ENCODE measurements at places on chromosomes 1 and 21. TPM values are rescaled to one million over a fixed set of nuclear protein-coding genes. Genes with fewer than 3 reads are reported as not detected.

DNA sequence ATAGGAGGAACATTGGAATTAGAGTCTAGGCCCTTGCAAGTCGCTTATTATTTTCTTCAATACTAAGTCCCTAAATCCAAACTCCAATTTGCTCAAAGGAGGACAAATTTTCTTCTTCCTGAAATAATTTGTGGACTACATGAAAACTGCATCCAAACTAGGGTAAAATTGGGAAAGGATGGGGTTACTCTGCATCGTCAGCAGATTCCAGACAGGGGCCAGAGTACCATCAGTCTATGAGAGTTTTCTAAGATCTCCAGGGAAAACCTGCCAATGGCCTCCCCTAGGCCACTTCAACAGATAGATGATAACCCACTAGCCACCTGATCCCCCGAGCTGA, 508 bp downstream of the HEYL start:
- DNase-seq, result no peak

DNA sequence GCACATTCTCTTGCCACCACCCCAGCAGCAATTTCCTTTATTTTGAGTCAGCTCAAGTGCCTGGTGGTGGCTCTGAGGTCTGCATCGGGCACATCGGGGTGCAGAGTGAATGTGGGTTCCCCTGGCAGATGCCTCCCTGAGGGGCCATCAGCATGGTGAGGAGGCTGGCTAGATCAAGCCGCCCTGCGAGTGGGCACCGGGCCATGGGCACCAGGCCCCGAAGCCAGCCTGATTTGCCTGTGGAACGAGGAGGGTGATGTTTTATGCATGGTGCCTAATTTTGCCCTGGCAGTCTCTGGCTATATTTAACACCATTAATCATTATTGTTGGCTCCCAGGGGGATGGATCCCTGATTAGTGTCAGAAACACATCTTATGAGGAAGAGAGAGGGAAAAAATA, 36.3 kb downstream of the ACTL8 start:
- DNase-seq, result no peak

- no peak for DNase-seq
Observed at GRCh38 chr1:227951624-227952373, 4.1 kb upstream of the WNT9A start.

The THRAP3 gene
- 80.3 TPM for polyA plus RNA-seq

- DNase-seq, result peak; percentile 83
Observed at GRCh38 chr1:2204415-2205190, 10.0 kb upstream of the FAAP20 start.

- DNase-seq, result no peak
Observed at GRCh38 chr21:40706176-40706575, 140.8 kb downstream of the DSCAM start.

GRCh38 chr21:38950435-38951094, 144.8 kb downstream of the ETS2 start:
- no peak for DNase-seq

The SPRR2B gene
- polyA plus RNA-seq, result not detected

DNA sequence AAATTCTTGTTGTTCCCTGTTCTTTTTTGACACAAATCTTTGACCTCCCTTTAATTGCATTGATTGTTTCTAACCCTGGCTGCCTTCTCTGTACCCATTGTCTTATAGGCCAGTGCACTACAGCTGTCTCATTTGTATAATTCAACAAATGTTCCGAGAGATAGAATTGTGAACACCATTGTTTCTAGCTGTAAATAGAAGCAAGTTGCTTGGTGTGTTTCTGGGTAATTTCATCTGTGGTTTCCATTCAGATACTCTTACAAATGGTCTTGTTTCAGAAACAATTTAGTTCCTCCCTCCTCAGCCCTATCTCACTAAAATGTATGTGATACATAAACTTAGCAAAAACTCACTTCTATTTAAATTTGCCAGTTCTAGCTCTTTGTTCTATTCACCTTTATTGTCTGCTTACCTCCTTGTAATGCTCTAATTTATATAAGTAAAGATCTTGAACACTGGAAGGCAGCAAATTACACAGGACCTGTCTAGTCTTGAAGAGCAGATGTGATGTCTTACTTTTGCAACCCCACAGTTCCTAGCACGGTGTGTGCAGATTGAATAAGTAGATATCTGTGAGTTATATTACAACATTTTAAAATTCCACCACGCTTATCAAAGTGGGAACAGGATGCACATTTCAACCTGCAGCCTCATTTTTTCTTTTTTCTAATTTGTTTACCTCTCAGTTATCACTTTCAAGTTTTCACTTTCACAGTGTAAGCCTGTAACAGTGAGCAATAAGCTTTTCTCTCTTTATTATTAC, 515.6 kb upstream of the ZP4 start:
- no peak for DNase-seq

The OR2T2 gene
- not detected for polyA plus RNA-seq

DNA sequence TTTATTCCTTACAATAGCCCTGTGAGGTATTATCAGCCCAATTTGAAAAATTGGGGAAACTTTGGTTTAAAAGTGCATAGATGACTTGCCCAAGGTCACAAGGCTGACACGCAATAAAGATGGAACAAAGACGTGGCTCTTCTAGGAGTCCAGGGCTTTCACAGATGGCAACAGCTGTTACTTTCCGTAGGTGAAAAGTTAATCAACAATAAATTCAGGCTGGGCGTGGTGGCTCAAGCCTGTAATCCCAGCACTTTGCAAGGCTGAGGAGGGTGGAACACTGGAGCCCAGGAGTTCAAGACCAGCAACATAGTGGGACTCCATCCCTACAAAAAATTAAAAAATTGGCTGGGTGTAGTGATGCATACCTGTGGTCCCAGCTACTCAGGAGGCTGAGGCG, 87.8 kb upstream of the ATF3 start:
- no peak for DNase-seq

GRCh38 chr1:32948390-32948722, 16.3 kb downstream of the RNF19B start:
- DNase-seq, result no peak

The NPPB gene
- polyA plus RNA-seq, result not detected

DNA sequence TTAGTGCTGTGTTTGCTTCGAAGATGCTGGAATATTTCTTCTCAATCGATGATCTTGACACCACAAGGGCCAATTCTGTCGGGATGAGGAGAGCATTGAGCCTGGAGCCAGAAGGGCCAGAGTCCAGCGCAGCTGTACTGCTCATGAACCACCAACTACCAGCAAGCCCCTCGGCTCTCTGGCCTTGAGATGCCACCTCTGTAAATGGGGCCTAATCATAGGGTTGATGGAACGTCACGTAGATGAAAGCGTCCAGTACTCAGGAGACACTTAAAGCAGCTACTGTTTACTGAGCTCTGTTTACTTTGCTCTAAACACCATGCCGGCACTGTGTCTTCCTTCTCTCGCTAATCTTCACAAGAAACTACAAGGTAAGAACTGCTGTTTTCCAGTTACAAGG, 26.3 kb downstream of the CCDC185 start:
- DNase-seq, result no peak

GRCh38 chr1:27475720-27476119, 14.2 kb downstream of the WASF2 start:
- no peak for DNase-seq

The LCE3D gene
- polyA plus RNA-seq, result not detected

GRCh38 chr1:182972829-182973228, 19.9 kb upstream of the SHCBP1L start:
- no peak for DNase-seq

DNA sequence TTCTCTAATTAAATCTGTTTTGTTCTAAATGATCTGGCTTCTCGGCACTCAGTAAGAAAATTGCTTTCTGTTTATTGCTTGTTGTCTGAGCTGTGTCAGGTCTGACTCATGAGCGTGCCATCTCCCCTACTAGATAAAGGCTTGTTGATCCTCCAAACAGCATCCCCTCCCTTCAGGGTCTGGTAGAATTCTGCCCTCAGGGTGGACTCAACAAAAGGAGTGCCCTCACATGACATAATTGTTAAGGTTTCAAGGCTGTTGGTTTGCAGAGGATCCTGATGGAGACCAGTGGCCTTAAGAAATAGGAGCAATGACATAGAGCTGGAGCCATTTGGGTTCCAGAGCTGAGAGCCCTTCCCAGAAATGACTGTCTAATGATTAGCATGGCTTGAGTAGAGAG, 36.0 kb upstream of the ATP2B4 start:
- DNase-seq, result no peak

DNA sequence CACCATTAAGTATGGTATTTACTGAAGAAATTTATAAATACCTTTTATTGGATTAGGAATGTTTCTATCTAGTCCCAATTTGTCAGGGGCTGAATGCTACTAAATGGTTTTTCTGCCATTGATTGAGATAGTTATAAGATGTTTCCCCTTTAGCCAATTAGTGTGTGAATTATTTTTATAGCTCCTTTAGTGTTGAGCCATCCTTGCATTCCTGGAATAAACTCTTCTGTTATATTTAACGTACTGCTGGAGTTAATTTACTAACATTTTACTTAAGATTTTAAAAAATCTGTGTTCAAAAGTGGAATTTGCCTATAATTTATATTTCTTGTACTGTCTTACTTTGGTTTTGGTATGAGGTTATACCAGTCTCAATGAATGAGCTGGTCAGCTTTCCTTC, 25.4 kb upstream of the LRRC3 start:
- DNase-seq, result no peak

- no peak for DNase-seq
Observed at GRCh38 chr1:53697721-53698383, 41.1 kb downstream of the GLIS1 start.

The HSPA6 gene
- polyA plus RNA-seq, result 0.98 TPM

GRCh38 chr1:25781130-25781433, 18.9 kb upstream of the SELENON start:
- DNase-seq, result no peak

DNA sequence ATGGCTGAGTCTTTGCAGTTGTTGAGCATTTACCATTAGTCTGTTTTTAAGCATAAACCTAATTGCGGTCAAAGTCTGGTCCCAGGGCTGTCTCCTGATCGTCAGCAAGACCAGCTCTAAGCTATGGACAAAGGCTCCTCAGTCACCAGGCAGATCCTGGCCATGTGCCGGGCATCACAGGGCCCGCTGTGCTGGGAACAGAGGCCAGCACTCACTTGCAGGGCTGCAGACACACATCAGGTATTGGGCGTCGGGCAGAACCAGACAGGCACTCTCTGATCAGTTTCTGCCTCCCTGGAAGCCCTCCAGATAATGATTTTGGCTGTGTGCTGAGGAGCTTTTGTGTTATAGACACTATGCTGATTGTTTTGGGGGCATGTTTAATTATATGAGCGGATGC, 26.6 kb downstream of the TMEM51 start:
- no peak for DNase-seq

DNA sequence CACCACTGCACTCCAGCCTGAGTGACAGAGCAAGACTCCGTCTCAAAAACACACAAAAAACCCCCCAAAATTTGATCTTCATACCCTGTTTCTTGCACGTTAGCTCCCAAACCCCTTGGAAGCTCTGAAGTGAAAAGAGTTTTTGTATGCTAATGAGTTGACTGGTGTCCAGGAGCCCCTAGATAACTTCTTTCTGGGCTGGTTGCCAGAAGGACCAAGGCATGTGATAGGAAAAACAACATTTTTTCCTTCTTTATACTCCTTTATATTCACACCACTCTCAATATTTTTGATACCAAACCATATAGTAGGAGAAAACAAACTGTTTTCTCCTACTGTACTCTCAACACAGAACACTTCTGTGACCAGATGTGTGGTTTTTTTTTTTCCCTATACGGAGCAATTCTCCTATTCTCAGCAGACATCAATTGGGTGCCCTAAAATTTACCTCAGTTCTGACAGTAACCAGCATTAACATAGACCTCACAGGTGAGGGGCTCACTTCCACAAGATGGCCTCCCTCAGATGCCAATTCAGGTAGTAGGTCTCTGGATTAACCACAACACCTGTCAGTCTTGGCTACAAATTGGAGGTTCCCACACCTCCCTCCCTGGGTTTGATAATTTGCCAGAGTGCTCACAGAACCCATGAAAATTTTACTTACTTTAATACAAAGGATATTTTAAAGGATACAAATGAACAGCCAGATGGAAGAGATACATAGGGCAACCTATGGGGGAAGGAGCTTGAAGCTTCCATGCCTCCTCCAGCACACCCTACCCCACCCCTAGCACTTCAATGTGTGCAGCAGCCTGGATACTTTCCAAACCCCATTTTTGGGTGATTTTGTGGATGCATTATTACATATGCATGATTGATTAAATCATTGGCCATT, 25.6 kb downstream of the ZYG11B start:
- DNase-seq, result no peak

DNA sequence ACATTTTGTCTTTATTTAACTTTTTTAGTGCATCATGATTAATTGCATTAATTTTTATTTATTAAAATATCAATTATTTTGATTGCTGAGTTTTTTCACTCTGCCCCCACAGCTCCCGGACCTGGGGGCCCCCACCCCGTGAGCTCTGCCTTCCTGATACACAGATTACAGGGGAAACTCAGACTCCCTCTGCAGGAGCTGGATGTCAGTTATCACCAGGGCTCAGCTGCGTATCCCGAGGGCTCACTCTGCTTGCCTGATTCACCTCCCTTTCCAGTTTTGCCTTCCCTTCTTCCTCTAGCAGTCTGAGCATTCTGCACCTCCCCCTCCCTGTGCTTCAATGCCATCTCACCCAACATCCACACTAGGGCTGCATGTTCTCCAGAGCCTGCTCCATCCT, 98.2 kb downstream of the ATP1A1 start:
- no peak for DNase-seq

The ADAMTS4 gene
- 1.3 TPM for polyA plus RNA-seq

- DNase-seq, result no peak
Observed at GRCh38 chr1:155256058-155256852, 972 bp upstream of the ENTREP3 start.

The PDC gene
- polyA plus RNA-seq, result not detected

DNA sequence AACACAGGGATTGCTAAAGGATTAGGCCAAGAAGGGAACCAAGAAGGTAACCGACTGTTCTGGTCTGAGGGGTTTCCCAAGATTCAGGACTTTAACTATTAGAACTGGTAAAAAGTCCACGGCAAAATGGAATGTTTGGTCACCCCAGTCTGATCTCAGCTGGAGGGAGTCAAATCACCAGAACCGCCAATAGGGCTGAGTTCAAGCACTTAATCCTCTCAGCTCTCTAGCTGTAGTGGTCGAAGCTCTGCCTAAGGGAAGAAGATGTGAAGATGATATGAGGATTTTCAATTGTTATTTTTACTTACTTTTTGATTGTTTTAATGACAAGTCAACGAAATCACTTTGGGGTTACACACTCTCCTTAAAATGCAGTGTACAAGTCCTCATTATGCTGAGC, 29.1 kb downstream of the F5 start:
- DNase-seq, result no peak
